ENCODE measurements at places on chromosomes 16 and 17. TPM values are rescaled to one million over a fixed set of nuclear protein-coding genes. Genes with fewer than 3 reads are reported as not detected.
A peak's percentile ranks its signal among the peaks of the same experiment; 100 is the strongest.

DNA sequence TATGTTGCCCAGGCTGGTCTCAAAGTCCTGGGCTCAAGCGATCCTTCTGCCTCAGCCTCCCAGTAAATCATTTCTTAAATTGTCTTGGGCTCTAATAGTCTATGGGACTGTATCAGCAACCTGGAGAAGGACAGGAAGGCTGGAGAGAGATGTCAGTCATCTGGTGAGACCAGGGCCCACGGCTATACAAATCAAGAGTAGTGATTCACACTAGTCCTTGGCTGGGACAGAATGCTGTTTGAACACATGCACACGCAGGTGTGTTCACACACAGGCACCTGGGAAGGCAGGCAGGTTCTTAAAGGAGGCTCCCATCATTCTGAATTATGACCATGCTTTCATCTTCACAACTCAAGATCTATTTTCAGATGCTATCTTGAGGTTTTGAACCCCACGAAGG lies 14.1 kb downstream of the NQO1 start:
- DNase-seq, result no peak

- DNase-seq, result peak; percentile 86
Observed at GRCh38 chr16:73071131-73071940, 23.4 kb upstream of the ZFHX3 start.

GRCh38 chr17:30969989-30970830 lies 629 bp upstream of the RNF135 start:
- DNase-seq, result peak; percentile 86

DNA sequence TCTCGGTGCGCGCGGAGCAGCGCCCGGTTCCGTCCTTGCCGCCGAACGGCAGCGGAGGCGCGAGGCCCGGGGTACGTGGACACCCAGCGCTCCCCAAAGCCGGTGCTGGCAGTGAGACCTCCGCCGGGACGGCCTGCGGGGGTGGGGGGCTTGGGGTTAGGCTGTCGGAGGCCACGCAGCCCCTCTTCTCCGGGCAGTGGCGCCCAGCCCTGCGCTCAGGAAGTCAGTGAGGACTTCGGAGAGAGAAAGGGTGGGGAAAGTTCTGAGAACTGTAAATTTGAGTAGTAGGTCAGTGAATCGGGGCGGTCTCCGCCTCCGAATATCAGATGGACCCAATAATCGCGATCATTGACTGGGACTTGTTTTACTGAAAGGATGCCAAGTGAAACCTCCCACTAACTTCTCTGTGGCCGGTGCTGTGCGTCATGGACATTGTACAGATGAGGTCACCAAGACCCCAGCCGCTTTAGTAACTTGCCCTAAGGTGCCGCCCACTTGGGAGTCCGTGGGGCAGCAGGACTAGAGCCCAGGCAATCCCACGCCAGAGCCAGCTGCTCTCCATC lies 468 bp downstream of the IL4R start:
- peak; percentile 68 for DNase-seq

Gene NAT9
- 41.5 TPM for total RNA-seq

Gene PYDC1
- total RNA-seq, result not detected

Gene DNAI2
- total RNA-seq, result 0.22 TPM

Gene CACNA1G
- 0.06 TPM for total RNA-seq

Gene DBNDD1
- 16.3 TPM for total RNA-seq

Gene MYH8
- 0.28 TPM for total RNA-seq

All from kidney (tissue), 22 donors.